ENCODE measurements at places on chromosomes 12 and 14. TPM values are rescaled to one million over a fixed set of nuclear protein-coding genes. Genes with fewer than 3 reads are reported as not detected.

Gene CCDC184
- total RNA-seq: 1.4 TPM

Gene GARIN6
- not detected for total RNA-seq

Gene CLEC2A
- not detected for total RNA-seq

Gene SRRM4
- not detected for total RNA-seq

All from activated CD8-positive, alpha-beta T cell treated with anti-CD3 and anti-CD28 coated beads, Interleukin-2, amount 10 ng/mL, durations not matched to agents 7 days and 5 days (primary cell).